Right renal cortex interstitium (tissue), 3 donors: ENCODE measurements at places on chromosomes 16 and 17. TPM values are rescaled to one million over a fixed set of nuclear protein-coding genes. Genes with fewer than 3 reads are reported as not detected.

TNS4 gene
- not detected for polyA plus RNA-seq

DNA sequence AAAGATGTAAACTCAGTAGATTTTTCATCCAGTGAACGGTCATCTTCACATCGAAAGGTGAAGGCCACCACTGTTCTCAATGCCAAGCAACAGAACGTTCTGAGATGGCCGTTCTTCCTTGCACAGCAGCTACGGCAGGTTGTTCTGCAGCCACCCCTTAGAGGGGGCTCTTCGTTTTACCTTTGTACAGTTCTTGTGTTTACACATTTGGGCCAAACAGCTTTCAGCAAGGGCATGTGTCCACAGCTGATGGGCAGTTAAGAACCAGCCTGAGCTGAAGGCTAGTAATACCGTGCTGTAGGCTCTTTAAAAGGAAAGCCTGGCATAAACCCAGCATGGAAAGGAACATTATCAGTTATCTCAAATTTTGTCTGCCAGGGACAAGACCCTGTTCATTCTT is 15.9 kb downstream of the PLD6 start:
- no peak for DNase-seq

PITPNC1 gene
- 25.7 TPM for polyA plus RNA-seq

DNA sequence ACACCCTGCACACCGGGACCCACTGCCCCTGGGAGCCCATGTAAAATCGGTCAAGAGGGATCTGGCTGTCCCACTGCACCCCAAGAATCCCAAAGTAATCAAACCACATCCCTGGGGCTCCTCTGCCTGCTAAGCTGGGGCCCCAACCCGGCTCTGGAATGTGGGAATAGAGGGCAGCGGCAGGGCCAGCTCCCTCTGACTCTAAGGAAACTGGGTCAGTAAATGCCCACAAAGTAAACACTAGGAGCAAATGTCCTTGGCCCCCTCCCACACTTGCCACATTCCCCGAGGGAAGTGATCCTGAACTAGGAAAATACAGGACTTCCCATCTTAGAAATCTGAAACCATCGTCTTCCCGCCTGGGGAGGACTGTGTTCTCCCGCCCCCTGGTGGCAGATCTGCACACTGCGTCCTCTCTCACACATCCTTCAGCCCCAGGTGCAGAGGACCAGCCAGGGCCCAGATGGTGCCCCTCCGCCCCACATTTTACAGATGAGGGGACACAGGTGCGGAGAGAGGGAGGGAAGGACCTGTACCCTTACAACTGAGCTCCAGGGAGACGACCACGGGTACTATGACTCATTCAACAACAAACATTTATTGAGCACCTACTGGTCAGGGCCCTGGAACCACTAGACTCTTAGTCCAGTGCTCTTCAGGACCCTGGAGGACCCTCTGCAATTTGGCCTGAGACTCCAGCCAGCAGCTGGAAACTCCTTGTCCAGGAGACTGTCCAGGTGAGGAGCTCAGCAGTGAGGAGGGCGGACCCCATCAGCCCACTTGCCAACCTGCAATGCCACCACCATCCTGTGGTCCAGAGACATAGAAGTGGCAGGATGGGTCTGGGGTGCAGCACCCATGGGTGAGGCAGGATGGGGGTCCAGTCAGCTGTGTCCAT is 10.1 kb downstream of the P3H4 start:
- DNase-seq: no peak

DNA sequence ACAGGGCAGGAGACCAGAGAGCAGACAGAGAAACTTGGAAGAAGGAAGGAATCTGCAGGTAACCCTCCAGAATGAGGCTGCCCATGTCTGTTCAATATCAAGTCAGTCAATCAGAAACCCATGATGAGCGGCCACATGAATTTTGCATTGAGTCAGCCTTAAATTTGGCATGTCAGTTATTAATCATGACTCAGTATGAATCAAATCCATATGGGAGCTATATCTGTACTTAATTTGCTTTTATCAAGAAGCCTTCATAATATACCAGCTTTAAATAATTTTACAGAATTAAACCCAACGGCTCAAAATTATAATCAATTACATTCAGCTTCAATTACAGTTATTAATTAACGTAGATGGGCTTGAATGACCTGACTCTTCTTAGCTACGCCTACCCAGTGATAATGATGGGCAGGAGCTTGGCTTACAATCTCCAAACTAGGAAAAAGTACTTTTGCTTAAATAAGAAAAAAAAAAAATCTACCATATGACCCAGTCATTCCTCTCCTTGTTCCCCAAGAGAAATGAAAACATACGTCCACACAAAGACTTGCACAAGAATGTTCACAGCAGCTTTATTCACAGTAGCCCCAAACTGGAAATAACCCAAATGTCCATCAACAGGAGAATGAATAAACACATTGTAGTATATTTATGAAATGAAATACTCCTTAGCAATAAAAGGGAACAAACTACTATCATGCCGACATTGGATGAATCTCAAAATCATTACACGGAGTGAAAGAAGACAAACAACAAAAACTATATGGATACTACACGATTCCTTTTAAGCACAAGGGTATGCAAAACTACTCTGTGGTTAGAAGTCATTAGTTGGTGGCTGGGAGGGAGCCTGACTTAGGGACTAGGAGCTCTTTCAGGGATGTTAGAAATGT is 48.6 kb downstream of the SLC39A11 start:
- DNase-seq: no peak

GRCh38 chr17:39709998-39710964 is 10.4 kb downstream of the ERBB2 start:
- DNase-seq: no peak

UNC45B gene
- 0.27 TPM for polyA plus RNA-seq

GRCh38 chr17:74113326-74113725 is 90.2 kb upstream of the RPL38 start:
- DNase-seq: no peak

MLKL gene
- polyA plus RNA-seq: 3.7 TPM

KRTAP2-1 gene
- not detected for polyA plus RNA-seq

- no peak for DNase-seq
Observed at GRCh38 chr16:23807028-23807427, 28.8 kb upstream of the PRKCB start.

DNA sequence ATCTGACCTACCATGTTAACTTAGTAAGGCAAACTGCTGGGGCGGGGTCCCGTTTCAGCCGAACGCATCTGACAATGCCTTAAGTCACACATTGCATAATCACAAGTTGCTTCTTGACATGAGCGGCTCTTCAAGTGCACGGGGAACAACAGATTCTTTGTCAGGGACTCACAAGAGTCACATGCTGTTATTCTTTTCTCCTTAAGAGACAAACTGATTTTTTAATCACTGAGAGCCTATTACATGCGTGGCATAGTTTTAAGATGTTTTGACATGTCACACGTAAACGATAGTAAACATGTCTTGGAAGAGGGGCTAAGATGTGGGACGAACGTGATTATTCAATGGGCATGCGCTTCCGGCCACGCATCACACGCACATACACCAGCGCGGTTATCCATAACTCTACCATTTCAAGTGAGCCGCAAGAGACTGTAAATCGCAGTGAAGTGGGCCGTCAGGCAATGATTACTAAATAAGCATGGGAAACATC is 63.4 kb downstream of the ADCY9 start:
- DNase-seq: no peak

CPNE7 gene
- polyA plus RNA-seq: 3.0 TPM

NOG gene
- 1.6 TPM for polyA plus RNA-seq

DNA sequence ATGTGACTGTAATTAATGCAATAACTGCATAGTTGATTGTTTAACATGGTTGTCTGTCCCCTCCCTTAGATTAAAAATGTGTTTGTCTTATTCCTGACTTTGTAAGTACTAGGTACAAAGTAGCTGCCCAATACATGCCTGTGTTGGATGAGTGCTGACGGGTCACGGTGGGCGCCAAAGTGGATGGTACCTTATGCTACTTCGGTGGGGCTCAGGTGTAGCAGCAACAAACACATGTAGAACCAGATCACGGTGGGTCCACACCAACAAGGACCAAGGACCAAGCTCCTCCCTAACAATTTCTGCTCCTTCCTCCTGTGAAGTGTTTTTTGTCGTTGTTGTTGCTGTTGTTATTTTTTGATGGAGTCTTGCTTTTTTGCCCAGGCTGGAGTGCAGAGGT is 46.4 kb upstream of the ZFHX3 start:
- no peak for DNase-seq

BCL6B gene
- 27.7 TPM for polyA plus RNA-seq

GRCh38 chr16:11334831-11335404 is 10.3 kb upstream of the RMI2 start:
- no peak for DNase-seq

HOXB5 gene
- polyA plus RNA-seq: 20.8 TPM

GRCh38 chr16:58487566-58488351 is 12.2 kb upstream of the NDRG4 start:
- no peak for DNase-seq

GRCh38 chr17:30199600-30199999 is 35.9 kb downstream of the SLC6A4 start:
- no peak for DNase-seq

CEMP1 gene
- 2.5 TPM for polyA plus RNA-seq

MYH8 gene
- polyA plus RNA-seq: 0.67 TPM

DNA sequence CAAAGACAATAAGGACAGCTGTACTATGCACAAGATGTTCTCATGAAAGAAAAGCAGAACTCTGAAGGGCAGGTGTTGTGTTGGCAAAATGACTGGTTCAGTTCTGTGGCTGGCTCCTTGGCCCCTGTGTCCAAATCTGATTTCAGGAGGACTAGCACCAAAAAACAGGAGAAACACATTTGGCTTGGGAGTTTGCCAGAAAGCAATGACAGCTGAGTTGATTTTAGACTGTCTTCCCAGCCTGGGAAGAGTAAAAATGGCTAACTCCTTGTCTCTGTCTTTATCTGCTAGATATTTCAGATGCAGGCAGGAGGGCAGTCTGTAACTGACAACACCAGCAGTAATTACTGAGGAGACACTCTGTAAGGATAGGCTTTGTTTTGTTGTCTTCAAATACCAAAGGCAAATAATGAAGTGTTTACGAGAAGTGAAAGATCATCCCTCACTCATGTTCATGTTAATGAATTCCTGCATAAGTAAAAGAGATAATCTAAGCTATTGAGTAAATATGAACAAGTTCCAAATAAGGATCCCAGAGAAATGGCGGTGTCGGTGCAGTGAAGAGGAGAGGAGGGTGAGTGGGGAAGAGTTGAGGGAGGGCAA is 989.0 kb downstream of the CDH11 start:
- no peak for DNase-seq

GRCh38 chr16:17828012-17828411 is 357.3 kb upstream of the XYLT1 start:
- DNase-seq: no peak

- DNase-seq: no peak
Observed at GRCh38 chr17:47220531-47220999, 11.4 kb downstream of the MYL4 start.

KRT12 gene
- not detected for polyA plus RNA-seq

DNA sequence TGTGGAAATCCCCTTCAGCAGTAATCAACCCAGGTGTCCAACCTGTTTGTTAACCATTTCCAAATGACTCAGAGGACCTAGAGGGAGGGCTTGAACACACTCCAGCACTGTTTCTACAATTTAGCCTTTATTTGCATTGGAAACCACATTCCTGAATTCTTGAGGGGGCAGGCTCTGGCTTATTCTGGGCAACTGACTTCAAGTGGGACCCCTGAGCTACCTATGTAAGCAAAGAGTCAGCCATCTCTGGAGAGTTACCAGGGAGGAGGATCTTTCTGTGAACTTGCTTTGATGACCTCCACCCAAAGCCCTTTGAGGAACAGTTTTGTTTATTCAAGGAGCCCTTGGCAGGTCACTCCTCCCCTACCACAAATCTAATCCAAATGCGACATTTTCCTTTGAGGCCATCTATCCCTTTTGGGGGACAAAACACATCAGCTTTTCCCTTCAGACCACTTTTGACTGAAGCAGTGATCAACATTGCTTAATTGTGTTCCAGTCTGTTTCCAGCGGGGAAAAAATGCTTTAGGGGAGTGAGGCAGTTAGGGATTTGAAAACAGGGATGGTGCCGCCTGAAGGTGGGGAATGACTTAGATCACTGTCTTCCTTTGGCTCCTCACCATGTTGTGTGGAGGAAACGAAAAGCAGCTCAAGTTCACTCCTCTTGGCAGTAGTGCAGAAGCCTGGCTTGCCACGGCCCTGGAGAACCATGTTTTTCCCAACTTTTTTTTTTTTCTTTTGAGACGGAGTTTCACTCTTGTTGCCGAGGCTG is 46.2 kb downstream of the TUBD1 start:
- no peak for DNase-seq

- no peak for DNase-seq
Observed at GRCh38 chr17:10870336-10871050, 32.6 kb upstream of the PIRT start.

- DNase-seq: no peak
Observed at GRCh38 chr17:76446449-76447231, 6.3 kb downstream of the UBE2O start.

DNA sequence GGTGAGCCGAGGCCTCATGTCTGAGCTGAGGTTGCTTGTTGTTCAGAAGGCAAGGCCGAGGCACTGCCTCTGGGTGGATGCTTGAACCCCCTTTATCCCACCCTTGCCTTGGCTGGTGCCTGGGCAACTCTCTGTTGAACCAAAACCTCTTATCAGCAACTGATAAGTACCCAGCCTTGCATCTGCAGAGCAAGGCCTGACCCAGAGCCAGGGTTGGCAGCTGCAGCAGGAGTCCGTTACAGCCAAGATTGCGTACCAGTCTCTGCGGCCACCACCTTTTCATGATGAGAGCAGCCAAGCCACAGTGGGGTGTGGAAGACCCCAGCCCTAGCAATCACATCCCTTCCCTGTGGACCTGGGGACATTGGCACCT is 118.3 kb downstream of the RAB11FIP4 start:
- DNase-seq: no peak

GRCh38 chr17:46736100-46736499 is 82.4 kb downstream of the WNT3 start:
- no peak for DNase-seq

- no peak for DNase-seq
Observed at GRCh38 chr16:50458667-50459495, 89.3 kb upstream of the NKD1 start.

CIBAR2 gene
- 0.52 TPM for polyA plus RNA-seq

GRCh38 chr17:69959283-69959682 is 115.7 kb upstream of the KCNJ16 start:
- DNase-seq: no peak

DNA sequence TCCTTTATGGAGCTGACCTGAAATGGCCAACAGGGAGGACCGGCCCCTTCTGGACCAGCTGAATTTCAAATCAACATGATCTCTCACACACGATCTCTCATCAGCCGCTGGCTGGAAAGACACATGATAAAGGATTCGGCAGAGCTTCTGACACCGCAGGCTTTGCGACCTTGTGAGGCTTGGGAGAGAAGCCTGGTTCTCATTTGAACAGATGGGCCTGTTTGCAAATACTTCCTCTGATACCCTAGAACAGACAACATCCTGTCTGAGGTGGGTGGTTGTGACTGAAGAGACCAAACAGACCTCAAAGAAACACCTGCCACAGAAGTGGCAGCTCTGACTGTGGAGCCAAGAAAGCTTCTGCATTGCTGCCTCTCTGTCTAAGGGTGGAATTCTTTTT is 77.9 kb upstream of the SDK2 start:
- no peak for DNase-seq

GRCh38 chr17:18191967-18192366 is 8.3 kb downstream of the ALKBH5 start:
- no peak for DNase-seq

MRPS7 gene
- polyA plus RNA-seq: 87.0 TPM

TERB1 gene
- not detected for polyA plus RNA-seq

- no peak for DNase-seq
Observed at GRCh38 chr16:74667255-74667700, 601 bp upstream of the RFWD3 start.
